Activated CD4-positive, alpha-beta T cell treated with anti-CD3 and anti-CD28 coated beads, Interleukin-2, Interleukin-6, amounts not matched to agents 100 ng/mL and 50 ng/mL, durations not matched to agents 16 hours and 8 hours (primary cell): ENCODE measurements at places on chromosomes 1 and 21.

DNA sequence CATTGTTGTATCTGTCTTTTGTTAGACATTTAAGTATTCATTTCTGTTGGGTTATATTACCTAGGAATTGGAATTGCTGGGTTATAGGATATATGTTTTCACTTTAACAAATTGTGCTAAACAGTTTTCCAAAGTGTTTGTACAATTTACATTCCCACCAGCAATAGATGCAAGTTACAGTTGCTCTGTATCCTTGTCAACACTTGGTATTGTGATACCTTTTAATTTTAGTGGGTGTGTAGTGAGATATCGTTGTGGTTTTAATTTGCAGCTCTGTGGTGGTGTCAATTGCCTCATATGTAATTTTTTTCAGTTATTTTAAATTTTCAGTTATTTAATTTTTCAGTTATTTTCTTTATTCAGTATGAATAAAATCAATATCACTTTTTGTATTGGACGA, 7.4 kb upstream of the DPH5 start:
- no peak for DNase-seq

- no peak for DNase-seq
Observed at GRCh38 chr1:196180847-196181593, 427.2 kb downstream of the KCNT2 start.

DNA sequence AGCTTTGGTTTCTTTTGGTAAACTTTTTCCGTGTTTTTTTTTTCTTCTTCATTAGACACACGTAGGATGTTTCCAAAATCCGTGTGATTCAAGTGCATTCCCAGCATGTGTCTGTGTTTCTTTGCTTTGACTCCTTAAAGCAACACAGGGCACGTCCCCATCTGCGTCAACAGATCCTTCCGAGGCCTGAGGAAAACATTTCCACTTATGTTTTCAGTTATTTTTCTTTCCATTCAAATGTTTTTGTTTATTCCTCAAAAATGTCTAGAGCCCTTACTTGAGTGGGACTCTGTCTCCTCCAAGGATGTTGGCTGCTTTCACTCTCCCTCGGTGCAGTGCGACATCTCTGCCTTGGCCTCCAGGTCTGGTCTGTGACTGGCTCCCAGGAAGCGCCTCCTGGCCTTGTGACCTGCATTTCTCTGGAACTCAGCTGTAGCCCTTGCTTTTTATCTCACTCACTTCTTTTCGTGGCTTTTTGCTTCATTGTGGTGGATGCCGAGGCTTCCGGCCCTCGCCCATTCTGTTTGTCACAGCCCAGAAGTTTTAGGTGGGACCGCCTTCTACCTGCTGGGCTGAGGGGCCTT, 31.3 kb upstream of the SLC19A1 start:
- DNase-seq, result no peak

DNA sequence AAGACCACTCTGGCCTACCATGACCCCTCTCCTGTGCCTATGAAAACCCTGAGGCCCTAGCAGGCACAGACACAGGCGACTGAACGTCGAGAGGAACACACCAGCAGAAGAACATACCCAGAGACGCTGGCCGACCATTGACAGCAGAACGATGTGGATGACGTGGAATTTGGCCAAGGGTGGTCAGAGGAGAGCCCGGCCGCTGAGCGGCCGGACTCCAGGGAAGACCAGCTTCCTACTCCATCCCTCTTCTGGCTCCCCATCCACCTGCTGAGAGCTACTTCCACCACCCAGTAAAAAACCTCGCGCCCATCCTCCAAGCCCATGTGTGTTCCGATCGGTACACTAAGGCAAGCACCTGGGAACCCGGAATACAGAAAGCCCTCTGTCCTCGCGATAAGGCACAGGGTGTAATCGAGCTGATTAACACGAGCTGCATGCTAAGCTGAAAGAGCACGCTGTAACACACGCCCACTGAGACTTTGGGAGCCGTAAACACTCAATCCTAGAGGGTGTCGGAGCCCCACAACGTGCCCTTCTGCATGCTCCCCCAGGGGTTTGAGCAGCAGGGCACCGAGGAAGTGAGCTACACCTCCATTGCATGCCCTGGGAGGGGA, 150.3 kb downstream of the CENPF start:
- DNase-seq, result no peak

GRCh38 chr1:70324683-70325082, 29.8 kb downstream of the ANKRD13C start:
- no peak for DNase-seq

- no peak for DNase-seq
Observed at GRCh38 chr1:59156526-59157199, 140.2 kb upstream of the FGGY start.

- DNase-seq, result no peak
Observed at GRCh38 chr1:3504151-3504821, 49.8 kb downstream of the ARHGEF16 start.

DNA sequence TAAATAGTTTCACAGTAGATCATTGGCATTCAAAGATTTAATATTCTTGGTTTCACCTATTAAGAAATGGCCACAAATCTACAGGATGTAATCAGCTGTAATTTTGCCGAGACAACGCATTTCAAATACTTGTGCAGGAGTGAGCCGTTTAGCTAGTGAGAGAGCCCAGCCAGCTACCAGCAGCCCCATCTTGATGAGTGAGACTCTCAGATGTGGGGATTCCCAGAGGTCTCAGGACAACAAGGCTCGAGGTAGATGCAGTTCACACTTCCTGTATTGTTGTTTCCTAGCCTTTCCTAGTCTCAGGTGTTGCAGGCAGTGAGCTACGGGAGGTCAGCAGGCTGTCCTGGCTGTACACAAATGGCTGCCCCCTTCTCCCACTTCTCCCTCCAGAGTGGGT, 108.6 kb downstream of the PBX1 start:
- no peak for DNase-seq

DNA sequence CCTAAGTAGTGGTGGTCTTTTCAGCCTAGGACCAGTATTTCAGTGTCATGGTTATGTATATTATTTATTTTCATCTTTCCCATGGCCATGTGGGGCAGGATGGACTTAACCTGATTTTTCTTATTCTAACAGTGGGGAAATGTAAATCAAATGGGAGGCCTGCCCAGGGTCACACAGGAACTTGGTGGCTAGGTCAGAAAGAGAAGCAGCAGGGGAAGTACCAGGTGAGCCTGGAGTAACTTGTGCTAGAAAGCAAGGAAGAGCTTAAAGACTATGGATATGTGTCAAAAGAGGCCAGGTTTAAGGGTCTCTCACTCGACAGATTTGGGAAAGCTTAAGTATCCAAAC, 936 bp downstream of the ZFP69B start:
- DNase-seq, result no peak

- DNase-seq, result no peak
Observed at GRCh38 chr1:208332036-208332773, 88.0 kb upstream of the PLXNA2 start.

DNA sequence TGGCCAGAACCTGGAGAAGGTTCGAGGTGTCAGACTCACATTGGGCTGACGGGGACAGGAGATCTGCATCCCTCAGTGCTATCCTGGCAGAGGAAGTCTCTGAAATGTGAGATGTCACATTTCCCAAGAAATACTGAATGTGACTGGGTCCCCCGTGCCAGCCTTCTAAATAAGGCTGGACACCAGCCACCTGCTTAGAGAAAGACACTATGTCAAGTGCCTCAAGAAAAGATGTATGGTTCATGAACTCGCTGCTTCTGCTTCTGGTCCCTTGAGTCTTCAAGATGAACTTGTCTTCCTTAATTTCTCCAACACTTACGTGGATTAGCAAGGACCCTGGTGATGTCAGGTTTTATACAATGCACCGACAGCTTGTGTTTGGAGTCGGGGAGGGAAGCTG, 42.1 kb upstream of the FHAD1 start:
- DNase-seq, result no peak

- no peak for DNase-seq
Observed at GRCh38 chr1:167987174-167987573, 50.3 kb upstream of the MPC2 start.

- DNase-seq, result peak; percentile 23
Observed at GRCh38 chr1:192933744-192934143, 124.9 kb downstream of the RGS2 start.

DNA sequence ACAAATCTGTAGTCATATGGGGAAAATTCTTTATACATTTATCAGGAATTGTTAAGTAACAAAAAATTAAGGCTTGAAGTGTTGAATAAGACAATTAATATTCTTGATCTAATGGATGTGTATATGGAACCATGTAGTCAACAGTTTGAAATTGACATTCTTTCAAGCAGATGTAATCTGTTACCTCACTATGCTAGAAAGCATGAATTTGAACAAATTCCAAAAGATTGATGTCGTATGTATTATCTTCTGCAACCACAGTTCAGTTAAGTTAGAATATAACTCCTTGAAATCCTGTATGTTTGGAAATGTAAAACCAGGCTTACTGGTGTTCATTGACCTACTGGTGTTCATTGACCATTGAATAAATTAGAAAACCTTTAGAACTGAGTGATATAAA, 16.1 kb downstream of the CCDC18 start:
- DNase-seq, result no peak

GRCh38 chr1:65449214-65449823, 28.9 kb downstream of the LEPR start:
- DNase-seq, result no peak

DNA sequence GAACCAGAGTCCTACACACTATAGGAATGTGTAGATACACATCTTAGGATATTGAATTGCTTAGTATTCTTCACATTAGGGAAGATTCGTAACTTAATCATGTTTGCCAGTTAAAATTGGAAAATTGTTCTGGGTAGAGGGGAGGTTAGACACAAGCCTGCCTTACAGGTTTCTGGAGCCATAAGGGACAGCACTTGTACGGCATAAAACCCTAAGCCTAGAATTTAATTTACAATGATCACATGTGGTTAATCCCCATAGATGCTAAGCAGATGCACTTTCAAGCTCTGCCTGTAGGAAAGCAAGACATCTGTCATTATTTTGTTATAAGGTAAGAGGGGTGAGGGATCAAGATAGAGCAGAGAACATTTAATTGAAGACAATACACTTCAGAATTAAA, 820.7 kb downstream of the NCAM2 start:
- DNase-seq, result no peak

DNA sequence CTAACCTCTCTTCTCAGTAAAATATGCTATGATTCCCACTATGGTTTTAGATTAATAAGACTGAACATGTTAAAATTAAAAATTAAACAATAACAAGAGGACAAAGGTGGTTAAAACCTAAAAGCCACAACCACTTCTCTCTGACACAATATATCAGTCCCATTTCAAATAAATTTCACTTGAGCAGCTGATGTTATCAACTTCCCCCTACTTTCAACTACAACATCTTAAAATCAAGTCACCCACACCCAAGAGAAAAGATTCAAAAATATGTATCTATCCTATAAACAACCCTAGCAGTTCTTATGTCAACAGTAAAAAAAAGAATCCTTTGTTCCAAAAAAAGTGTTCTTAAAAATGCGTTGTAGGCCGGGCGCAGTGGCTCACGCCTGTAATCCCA, 7.5 kb downstream of the PUM1 start:
- DNase-seq, result no peak

GRCh38 chr1:64223329-64224151, 20.1 kb downstream of the UBE2U start:
- DNase-seq, result peak; percentile 52

DNA sequence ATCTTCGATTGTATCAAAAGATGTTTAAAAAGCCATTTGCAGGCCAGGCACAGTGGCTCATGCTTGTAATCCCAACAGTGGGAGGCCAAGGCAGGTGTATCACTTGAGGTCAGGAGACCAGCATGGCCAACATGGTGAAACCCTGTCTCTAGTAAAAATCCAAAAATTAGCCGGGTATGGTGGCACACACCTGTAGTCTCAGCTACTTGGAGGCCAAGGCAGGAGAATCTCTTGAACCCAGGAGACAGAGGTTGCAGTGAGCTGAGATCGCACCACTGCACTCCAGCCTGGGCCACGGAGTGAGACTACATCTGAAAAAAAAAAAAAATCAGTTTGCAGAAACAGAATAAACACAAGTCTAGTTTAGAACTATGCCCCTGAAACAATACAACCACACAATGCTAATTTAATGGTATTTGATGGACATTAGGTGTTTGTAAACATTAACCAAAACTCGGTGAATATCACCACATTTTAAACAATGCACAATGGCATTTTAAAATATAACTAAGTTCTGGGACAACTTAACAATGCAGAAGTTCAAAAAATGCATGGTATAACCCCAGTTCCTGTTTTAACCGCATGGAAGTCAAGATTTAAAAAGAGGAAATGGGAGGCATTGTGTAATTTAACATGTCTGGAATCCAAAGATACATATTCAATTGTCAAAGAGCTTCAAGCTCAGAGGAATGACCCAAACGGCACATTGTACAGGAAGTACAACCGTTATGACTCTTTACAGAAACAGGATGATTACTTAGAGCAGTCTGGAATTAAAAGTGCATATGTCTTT, 7.1 kb upstream of the PTTG1IP start:
- DNase-seq, result no peak

DNA sequence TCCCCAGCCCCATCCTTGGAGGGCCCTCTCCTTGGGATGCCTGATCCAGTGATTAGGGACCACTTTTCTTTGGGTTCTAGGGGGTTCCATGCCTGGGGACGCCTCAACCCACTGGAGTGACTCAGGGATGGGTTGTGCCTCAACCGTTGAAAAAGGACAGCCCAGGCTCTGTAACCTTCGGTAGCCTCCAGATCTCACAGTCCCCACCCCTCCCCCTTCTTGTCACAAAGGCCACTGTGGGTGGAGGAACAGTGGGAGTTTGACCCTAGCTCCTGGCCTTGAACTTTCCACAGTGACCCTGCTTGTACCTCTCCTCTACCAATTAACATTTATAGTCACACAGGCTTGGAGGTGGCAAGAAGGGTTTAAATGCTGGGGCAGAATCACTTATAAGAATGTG, 2.6 kb upstream of the RORC start:
- no peak for DNase-seq

GRCh38 chr21:44987301-44987885, 47.6 kb downstream of the SLX9 start:
- no peak for DNase-seq

GRCh38 chr1:31412732-31413404, at the start of gene SERINC2:
Gene SERINC2 (plus strand): TSS chr1:31413213. CDS start chr1:31413266, 53 bp downstream.
- no peak for DNase-seq

DNA sequence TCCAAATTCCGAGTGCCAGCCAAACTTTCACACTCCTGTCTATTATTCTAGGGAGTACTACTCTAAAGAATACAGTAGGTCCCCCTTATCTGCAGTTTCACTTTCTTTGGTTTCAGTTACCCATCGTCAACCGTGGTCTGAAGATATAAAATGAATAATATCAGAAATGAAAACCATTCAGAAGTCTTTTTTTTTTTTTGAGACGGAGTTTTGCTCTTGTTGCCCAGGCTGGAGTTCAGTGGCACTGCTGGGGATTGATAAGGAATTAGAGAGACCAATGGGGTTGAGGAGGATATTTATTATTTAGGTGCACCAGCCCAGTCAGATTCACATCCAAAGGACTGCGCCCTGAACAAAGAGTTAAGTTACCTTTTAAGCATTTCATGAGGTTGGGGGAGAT, 52.9 kb upstream of the SRSF10 start:
- no peak for DNase-seq
